ENCODE measurements at places on chromosomes 5 and 9. TPM values are rescaled to one million over a fixed set of nuclear protein-coding genes. Genes with fewer than 3 reads are reported as not detected.

DNA sequence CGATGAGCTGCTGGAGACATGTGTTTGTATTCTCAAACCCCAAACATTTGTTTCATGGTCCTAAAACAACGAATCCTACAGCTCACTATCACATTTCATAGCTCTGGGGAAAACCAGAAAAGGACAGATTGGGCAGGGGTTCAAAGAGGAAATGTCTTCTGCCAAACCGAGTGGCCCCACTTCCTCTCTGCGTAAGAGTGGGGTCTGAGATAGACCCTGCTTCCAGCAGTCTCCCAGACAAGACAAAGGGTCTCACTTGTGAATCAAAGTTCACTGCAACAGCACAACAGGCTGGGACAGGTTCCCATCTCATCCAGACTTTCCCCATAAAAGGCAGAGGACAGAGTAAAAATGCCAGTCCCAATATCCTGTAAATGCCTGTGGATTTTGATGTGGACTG lies 276.2 kb upstream of the SLC24A2 start:
- DNase-seq: no peak

- DNase-seq: no peak
Observed at GRCh38 chr5:82799361-82800077, 277.7 kb downstream of the TMEM167A start.

GRCh38 chr5:136007271-136007670 lies 21.5 kb upstream of the TGFBI start:
- DNase-seq: no peak

DNA sequence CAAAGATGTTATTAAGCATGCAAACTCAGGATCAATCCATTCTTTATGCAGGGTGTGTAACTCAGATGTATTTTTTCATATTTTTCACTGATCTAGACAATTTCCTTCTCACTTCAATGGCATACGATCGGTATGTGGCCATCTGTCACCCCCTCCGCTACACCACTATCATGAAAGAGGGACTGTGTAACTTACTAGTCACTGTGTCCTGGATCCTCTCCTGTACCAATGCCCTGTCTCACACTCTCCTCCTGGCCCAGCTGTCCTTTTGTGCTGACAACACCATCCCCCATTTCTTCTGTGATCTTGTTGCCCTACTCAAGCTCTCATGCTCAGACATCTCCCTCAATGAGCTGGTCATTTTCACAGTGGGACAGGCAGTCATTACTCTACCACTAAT lies 435 bp downstream of the OR1J4 start:
- DNase-seq: no peak

GRCh38 chr9:98873951-98874371 lies 66.5 kb downstream of the GALNT12 start:
- no peak for DNase-seq

The ADAMTS2 gene
- 2.3 TPM for total RNA-seq

The ABHD17B gene
- 19.6 TPM for total RNA-seq

The ZNF462 gene
- total RNA-seq: 26.2 TPM

The FOXD4 gene
- 0.13 TPM for total RNA-seq

The PCDHB4 gene
- total RNA-seq: 0.48 TPM

The CEL gene
- 0.68 TPM for total RNA-seq

Data from kidney epithelial cell (primary cell).